ENCODE measurements at places on chromosomes 1 and 21.
A peak's percentile ranks its signal among the peaks of the same experiment; 100 is the strongest.

- DNase-seq, result no peak
Observed at GRCh38 chr1:24899581-24900485, 30.2 kb downstream of the RUNX3 start.

- DNase-seq, result no peak
Observed at GRCh38 chr1:228416217-228416933, at the start of gene TRIM17. TSS of gene TRIM17 (minus strand) at chr1:228416861. CDS start at chr1:228415072, 1,789 bp downstream.

DNA sequence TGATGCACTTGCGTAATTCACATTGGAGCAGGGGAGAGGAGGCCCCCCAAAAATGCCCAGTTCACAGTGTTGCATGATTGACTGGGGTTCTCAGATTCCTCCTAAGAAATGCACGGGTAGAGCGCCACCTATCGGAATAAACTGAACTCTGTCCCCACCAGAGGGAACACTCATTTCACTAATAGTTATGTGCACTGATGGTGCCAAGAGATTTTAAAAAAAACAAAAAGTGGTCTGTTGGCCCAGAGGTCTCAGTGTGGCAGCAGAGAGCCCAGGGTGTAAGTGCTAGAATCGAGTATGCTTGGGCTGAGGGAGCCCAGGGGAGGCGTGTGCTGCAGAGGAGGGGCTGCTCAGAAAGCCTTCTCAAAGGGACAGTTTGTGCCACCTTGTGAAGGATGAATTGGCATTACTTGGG, 6.9 kb downstream of the PINK1 start:
- peak; percentile 10 for DNase-seq

DNA sequence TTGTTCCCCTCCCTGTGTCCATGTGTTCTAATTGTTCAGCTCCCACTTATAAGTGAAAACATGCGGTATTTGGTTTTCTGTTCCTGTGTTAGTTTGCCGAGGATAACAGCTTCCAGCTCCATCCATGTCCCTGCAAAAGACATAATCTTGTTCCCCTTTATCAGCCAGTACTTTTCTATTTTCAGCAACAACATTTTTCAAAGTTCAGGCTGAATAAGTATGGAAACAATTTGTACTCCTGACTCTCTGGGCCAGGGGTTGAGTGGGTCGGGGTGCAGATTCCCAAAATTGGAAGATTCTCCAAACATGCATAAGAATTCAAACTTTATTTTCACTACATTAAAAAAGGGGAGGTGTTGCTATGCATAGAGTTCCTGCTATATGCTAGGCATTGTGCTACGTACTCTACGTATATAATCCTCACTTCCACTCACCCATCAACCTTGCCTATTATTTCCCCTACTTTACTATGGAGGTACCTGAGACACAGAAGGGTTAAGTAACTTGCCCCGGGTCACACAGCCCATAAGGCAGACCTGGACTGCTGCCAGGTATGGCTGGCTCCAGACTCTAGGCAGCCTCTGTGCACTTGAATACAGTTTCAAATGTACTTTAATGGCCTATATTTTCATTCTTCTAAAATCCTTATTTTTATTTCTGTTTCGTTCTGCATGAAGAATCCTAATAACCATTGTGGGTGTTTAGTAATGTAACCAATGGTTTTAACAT, 117.1 kb upstream of the C8B start:
- no peak for DNase-seq

Measured in anterior cingulate cortex (tissue), 58 donors.